Activated CD4-positive, alpha-beta T cell treated with anti-CD3 and anti-CD28 coated beads, Interleukin-2, amount 50 U/mL, for 48 hours (primary cell): ENCODE measurements at places on chromosomes 3 and 15.

DNA sequence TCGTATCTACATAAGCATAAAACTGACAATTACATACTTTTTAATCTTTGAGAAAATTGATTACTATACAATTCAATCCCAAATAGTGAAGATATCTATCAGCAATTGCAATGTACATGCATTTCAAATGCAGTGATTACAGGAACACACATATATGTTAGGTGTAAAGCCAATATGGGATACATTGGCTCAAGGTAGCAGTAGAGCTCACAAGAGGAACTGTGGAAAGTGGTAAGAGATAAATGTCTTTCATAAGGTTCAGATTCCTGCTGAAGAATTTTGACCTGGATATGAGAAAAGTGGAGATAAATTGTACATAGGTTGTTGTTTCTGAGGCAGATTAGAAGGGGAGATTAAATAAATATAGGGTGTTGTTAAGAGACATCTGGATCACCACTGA is 1280.5 kb downstream of the OTOL1 start:
- no peak for DNase-seq

DNA sequence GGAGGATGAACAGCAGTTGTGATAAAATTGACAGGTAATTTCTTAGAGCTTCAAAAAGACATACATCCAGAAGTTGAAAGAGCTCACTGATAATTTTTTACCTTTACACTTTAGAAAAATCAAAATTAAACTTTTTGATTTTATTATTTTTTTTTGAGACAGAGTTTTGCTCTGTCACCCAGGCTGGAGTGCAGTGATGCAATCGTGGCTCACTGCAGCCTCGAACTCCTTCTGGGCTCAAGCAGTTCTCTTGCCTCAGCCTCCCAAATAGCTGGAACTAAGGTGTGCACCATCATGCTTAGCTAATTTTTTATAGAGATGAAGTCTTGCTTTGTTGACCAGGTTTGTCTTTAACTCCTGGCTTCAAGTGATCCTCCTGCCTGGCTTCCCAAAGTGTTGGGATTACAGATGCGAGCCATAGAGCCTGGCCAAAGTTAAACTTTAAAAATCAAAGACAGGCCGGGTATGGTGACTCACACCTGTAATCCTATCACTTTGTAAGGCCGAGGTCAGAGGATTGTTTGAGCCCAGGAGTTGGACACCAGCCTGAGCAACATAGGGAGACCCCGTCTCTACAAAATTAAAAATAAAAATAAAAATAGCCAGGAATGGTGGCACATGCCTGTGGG is 21.7 kb downstream of the PLA2G4F start:
- no peak for DNase-seq

DNA sequence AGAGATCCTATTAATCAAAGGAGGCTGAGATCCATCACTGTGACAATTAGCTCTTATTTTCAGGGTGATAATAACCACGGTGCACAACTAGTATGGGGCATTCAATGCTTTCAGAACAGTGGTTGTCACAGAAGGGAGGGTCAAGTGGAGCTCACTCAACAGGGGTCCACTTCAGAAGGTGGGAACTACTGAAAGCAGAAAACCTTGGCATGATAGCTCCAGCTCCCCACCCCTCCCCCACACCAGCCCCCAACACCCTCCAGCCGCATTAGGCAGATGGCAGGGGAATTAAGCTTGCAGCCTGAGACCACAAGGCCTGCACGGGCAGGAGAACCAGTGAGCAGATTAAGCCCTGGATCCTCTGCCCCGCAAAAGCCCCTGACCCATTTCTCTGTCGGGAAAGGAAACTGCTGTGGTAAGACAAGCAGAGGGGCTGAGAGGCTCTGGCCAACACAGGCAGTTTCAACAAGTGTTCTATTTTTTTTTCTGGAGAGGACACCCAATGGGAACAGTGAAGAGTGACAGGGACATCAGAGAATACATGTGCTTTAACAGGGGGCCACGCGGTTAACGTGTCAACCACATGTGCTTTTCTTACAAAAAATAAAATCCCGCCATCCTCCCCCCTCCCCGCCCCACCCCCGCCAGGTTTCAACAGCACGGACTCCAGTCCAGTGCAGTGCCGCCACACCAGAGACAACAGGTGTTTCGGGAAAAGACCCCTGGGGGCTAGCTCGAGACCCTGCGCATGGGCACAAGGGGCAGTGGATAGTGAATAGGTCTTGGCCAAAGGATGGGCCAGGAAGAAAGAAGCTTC is 997 bp downstream of the FYCO1 start:
- DNase-seq: peak; percentile 51

- no peak for DNase-seq
Observed at GRCh38 chr3:39671116-39671515, 138.3 kb upstream of the MYRIP start.

DNA sequence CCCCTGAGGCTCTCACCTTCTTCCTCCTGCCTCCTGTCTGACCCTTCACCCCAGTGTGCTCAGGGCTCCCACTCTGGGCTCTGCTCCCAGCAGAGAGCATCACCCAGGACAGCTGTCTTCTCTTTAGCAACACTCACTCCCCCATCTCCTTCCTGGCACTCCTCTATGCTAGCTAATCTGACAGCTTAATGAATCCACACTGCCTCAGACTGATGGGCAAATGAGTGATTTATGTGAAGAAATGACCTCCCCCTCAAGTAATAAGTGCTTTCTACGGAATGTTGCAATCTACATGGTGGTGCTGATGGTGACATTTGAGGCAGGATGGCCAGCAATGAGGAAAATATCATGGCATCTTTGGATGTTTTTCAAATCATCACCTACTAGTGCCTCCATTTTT is 83.6 kb downstream of the LSM3 start:
- no peak for DNase-seq

DNA sequence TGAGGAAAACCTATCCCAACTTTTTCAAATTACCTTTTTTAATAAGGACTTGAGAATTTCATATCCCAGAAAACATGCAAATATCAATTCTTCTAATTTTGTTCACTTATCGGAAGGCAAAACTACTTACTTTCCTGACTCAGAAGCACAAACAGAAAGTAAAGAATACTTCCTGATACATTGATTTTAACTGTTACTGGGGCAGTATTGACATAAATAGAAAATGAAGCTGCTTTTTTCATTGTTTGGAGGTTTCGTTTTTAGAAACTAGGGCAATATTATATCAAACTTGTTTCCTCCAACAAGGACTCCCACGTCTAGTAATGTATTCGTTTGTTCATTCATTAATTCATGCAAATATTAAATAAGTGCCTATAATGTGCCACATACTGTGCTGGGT is 19.1 kb downstream of the PAQR9 start:
- no peak for DNase-seq

- no peak for DNase-seq
Observed at GRCh38 chr3:16140116-16140893, 34.2 kb upstream of the GALNT15 start.

DNA sequence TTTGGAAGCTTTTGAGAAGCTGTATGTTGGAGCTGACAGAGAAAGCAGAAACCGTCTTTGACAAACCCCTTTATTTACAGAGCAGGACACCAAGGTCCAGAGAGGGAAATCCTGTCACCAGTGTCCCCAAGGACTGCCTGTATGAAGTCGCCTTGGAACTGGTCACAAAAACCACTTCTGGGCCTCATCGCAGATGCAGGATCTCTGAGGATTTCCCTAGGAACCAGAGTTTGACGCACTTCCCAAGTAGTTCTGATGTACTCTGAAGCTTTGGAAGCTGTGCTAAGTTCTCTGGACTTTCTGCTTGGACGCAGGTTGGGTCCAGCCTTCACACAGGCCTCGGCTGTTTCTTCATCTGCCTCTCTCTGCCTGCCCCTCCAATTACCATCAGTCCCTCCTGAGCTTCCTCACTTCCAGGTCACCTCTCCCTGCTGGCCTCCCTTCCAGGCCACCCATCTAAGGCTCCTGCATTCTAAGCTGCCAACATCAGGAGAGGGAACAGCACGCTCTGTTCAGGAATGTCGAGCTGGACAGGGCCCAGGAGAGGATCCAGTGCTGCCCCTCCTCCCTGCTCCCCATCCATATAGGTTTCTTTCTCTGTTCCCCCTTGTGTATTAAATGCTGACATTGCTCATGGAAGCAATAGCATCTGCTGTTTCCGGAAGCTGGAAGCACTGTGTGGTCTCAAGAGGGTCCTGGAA is 270.8 kb downstream of the OPA1 start:
- no peak for DNase-seq

- DNase-seq: no peak
Observed at GRCh38 chr3:150825916-150826377, 63.0 kb upstream of the SIAH2 start.

GRCh38 chr3:159841766-159842165 is 146.9 kb upstream of the IL12A start:
- no peak for DNase-seq

DNA sequence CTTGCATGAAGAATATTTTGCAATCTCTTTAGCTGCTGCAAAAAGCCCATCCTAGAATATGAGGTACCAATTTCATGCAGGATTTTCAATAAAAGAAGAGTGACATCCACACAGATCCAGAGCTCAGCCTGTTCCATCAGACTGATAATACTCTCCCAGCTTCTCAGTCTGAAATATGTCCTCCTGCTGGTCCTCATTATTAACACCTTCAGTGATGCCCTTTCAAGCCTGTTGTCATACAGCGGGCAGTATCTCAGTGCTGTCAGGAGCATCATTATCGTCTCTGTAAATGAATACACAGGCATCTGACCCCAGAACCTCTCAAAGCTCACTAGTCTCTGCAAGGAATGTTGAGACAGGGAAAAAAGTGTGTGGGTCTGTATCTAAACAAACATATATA is 1387.8 kb downstream of the OTOL1 start:
- DNase-seq: no peak

- no peak for DNase-seq
Observed at GRCh38 chr15:90790561-90790960, 73.4 kb downstream of the BLM start.

DNA sequence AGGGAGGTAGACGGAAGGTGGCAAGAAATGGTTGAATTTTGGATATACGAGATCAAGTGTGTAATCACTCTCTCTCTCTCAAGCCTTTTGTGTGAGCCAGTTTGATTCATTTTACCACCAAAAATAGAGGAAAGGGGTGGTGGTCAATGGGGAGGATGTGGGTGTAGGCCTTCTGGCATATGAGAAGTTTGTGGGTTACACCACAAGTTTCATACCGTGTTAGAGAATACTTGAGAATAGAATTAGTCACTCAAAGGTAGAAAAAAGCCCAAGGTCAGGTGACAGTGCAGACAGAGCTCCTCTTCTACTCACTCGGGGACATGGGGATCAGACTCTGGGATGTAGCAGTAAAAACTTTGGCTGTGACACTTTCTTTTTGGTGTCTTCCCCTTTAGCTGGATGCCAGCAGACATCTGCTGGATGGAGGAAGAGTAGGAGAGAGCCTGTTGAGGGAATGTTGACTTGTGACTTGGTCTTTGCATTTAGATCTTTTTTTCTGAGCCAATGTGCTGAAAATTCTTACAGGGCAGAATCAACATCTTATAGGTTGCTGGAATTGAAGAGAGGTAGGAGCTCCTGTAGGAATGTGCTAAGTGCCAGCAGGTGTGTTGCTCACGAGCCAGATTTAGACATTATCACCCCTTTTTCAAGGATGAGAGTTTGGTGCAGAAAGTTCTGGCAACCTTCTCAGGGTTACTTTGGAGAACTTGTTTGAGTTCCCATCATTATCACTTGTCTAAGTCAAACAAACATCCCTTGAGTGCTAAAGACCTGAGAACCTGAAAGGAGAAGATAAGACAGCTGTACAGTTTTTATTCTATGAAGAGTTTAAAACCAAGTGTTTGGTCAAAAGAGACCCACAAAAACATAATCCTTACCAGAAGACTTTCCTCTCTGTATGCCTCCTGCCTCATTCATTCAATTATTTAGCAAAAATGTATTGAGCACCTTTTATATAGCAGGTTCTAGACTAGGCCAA is 43.9 kb upstream of the RYK start:
- peak; percentile 55 for DNase-seq

- no peak for DNase-seq
Observed at GRCh38 chr3:110909839-110910238, 161.8 kb upstream of the NECTIN3 start.

GRCh38 chr3:81732642-81733041 is 28.8 kb downstream of the GBE1 start:
- DNase-seq: no peak

- DNase-seq: peak; percentile 48
Observed at GRCh38 chr3:58824285-58824684, 157.7 kb upstream of the FAM3D start.

- no peak for DNase-seq
Observed at GRCh38 chr3:51862886-51863285, 1.5 kb downstream of the IQCF2 start.

GRCh38 chr3:151276038-151276686 is 2.2 kb downstream of the P2RY14 start:
- DNase-seq: no peak

GRCh38 chr15:79608066-79608864 is 176.1 kb downstream of the MINAR1 start:
- no peak for DNase-seq

DNA sequence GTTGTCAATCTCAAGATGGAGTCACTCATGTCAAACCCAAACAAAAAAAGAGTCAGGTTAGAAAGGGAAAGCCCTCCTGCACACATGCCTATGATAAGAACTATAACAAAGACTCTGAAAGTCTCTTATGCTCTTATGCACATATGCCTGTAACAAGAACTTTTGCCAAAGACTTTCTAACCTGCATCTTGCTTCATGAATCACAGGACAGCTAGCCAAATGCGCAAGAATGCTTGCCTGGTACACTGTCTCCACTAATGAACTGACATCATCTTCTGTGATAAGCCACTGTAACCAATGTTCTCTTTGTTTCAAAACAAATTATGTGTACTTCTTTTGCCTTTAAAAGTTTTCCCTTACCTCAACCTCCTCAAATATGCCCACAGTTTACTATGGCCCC is 18.2 kb upstream of the EHHADH start:
- no peak for DNase-seq

- DNase-seq: no peak
Observed at GRCh38 chr3:170765419-170766078, 104.4 kb downstream of the RPL22L1 start.

DNA sequence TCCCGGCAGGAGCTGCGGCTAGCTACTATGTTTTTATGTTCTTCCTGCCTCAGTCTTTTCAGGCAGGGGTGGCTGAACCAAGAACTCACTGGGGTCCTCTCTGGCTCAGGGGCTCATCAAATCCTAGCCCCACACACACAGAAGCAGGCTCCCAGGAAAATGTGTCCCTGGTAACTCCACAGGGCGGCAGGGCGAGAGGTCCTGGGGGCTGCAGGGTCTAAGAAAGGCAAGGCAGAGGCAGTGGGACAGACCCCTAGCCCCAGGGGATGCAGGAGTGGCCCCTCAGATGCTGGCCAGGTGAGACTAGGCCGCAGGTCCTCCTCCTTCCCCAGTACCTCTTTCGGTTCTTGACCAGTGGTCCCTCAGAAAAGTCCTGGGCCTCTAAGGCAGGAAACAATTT is 48.9 kb downstream of the PTH1R start:
- DNase-seq: no peak

GRCh38 chr15:27330326-27330725 is 359.3 kb downstream of the GABRG3 start:
- DNase-seq: no peak

- DNase-seq: no peak
Observed at GRCh38 chr15:58313304-58313703, 118.5 kb upstream of the LIPC start.
